ENCODE measurements at places on chromosomes 6 and 20. TPM values are rescaled to one million over a fixed set of nuclear protein-coding genes. Genes with fewer than 3 reads are reported as not detected.

Gene HLA-DRB5
- polyA plus RNA-seq: 92.6 TPM

Gene SMLR1
- polyA plus RNA-seq: not detected

Gene NOTCH4
- 4.9 TPM for polyA plus RNA-seq

Gene TNFRSF6B
- not detected for polyA plus RNA-seq

Gene TSBP1
- polyA plus RNA-seq: 0.13 TPM

Gene PPP1R16B
- 68.0 TPM for polyA plus RNA-seq

Gene COL12A1
- polyA plus RNA-seq: not detected

Gene CCN6
- polyA plus RNA-seq: not detected

Gene PRELID3B
- polyA plus RNA-seq: 36.5 TPM

Gene MLN
- not detected for polyA plus RNA-seq

Gene BIRC7
- polyA plus RNA-seq: not detected

Gene SLC2A4RG
- 2.0 TPM for polyA plus RNA-seq

Gene GDAP1L1
- polyA plus RNA-seq: not detected

Gene DYNLT2
- 1.0 TPM for polyA plus RNA-seq

Gene GPX5
- not detected for polyA plus RNA-seq

Gene PRR18
- not detected for polyA plus RNA-seq

Gene GID8
- 12.1 TPM for polyA plus RNA-seq

Gene OPN5
- polyA plus RNA-seq: not detected
